ENCODE measurements at places on chromosomes 5 and 9.

- DNase-seq: no peak
Observed at GRCh38 chr5:179266291-179267070, 78.8 kb downstream of the ADAMTS2 start.

DNA sequence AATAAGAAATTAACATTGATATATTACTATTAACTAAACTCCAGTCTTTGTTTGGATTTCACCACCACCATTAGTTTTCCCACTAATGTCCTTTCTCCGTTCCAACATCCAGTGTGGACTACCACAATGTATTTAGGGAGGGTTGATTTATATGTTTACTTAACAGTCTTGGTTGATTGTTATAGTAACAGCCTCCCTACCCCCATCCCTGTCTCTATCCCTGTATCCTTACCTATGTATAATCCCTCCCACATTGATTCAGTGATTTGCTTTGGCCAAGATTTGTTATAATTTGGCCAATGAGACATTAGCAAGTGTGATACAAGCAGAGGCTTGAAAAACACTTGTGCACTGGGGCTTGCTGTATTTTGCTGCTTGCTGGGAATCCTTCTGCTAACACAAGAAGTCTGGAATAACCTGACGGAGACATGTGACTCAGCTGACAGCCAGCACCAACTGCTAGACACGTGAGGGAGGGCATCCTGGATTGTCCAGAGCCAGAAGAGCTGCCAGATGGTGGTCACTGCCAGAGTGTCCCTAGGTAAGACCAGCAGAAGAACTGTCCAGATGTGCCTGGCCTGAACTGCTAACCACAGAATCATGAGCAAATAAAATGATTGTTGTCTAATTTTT is 51.2 kb upstream of the TCF7 start:
- DNase-seq: no peak

- DNase-seq: no peak
Observed at GRCh38 chr5:164934039-164934438, 1428.6 kb downstream of the MAT2B start.

DNA sequence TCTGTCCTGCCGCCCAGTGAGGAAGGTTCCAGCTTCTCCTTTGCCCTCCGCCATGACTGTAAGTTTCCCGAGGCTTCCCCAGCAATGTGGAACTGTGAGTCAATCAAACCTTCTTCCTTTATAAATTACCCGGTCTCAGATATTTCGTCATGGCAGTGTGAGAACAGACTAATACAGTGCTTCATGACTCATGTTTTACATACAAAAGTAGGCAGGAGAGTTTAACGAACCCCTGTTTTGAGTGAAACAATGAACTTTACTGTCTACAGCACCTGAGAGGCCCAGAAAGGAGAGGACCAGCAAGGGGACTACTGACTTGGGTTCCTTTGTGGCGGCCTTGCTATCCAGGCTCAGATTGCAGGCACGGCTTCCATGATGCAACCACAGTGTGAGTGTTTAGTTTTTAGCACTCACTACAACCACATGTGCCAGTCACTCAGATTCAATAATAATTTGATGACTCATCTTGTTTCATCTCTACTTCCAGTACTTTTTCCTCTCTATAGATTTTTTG is 139.1 kb upstream of the CLINT1 start:
- DNase-seq: no peak

DNA sequence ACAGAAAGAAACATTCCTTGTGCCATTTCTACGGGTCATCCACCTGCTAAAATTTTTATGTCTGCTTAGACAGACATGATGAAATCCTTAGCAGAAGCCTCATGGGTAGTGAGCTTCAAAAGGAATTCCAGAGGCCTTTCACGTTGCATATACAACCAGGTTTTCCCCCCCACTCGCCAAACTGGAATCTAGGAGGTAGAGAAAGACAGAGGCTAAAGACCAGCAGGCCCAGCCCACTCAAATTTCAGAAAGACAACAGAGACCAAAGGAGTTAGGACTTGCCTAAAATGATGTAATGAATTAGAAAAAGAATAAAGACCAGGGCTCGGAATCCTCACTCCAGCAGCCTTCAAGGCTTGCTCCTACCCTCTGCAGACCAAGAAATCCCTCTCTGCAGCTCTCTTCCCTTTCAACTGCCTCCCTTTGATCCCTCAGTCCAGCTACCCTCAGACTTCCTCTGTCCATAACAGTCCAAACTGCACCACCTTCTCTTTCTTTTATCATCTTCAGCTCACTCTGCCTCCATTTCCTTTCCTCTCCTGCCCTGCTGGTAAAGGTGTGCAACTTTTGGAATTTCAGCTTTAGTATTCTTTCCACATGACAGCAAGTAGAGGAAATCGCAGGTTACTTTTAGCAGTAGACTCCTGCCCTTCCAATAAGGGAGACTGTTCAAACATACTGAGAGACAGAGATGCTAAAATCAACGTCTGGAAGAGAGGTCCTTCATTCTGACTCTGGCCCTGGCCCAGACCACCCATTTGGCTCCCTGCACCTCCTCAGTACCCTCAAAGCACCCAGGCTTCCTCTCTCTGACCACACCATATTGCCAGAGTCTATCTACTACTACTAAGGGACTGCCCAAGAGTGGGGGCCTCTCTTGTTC is 8.9 kb downstream of the B4GALT1 start:
- DNase-seq: no peak

DNA sequence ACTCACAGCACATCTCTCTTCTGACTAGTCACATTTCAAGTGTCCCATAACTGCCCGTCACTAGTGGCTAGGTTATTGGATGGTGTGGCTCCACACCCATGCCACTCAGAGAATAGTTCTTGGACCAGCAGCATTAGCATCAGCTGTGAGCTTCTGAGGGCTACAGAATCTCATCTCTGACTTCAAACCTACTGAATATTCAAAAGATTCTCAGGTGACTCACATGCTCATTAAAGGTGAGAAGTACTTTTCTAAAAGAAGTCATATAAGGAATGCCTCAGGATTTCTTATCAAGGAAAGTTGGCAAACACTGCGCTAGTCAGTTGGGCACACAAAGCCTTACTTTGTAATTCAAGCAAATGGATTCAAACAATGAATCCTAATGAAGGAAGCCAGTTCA is 305.0 kb upstream of the CDH12 start:
- no peak for DNase-seq

DNA sequence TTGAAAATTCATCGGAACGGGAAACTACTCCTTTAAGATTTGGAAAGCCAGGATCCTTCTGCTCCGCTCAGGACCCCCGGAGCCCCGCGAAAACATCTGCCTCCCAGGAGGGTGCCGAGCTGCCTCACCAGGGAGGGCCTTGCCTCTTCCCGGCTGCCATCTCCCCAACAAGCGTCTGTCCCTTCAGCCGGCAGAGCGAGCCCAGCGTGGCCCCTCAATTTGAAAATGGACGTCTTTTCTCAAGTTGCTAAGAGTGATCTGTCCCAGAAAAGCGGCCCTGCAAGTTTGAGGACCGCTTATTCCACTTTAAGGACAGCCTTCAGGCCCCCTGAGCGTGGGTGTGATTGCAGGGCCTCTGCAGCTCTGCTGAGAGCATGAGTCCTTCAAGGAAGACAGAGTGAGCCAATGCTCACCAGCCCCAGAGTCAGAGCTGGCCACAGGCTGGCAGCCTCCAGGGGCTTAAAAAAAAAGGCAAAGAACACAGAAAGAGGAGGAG is 101.3 kb downstream of the PHF2 start:
- DNase-seq: no peak

GRCh38 chr9:35254237-35254636 is 92.4 kb downstream of the UNC13B start:
- DNase-seq: no peak

DNA sequence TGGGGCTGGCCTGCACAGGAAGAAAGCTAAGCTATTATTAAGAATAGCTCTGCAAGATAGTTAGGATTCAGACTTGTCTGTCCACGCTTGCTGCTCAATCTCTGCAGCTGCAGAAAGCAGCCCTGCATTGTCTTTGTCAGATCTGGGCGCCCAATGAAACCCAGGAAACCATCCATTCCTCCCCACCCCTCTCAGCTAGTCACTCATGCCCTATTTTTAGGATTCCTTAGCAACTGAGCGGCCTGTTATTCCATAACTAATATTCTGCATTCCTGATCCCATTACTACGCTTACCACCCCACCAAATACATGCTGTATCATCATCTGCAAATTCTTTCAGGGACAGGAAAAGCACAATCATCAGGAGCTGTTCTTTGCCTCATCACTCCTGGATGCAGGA is 52.9 kb upstream of the APC start:
- no peak for DNase-seq

DNA sequence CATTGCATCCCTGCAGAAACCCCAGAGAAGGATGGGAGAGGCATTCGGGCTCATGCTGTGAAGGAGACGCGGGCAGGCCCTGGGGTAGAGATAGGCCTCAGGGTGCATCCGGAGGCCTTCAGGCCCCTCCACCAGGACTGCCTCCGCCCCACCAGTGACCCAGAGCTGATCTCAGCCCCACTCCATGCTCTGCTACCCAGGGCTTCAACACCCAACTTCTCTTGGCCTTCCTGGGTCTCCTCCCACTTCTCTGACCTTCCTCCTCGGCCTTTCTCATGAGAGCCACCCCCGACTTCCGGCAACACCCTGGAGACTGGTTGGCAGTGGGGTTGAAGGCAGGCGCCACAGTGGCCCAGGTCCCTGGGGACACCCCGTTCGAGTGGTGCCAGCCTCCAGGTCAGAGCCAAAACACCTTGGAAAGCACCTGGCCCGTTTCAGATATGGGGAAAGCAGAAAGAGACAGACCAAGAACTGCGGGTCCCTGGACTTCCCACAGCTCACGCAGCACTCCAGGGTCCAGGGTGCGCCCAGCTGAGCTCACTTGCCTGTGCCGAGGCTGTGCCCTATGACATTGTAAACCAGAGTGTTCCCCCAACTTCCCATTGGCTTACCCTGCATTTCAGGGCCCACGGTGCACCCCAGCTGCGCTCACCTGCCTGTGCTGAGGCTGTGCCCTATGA is 65.1 kb upstream of the OLFM1 start:
- DNase-seq: no peak

DNA sequence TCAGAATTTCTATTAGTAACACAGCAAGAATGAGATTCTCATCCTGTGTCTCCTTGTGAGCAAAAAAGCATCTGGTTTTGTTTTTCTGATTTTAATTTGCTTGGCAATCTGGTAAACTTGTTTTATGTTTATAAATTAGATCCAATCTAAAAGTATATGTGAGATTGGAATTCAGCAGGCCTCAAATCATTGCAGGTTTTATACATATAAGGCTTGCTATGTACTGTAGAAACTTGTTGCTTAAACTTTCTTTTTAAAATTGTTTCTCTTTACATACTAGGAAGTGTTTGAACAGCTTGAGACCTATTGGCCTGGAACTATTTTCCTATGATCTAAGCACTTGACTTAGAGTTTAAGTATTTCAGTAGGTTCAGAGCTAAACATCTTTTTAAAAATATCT is 1037.8 kb downstream of the NR2F1-AS1 start:
- DNase-seq: no peak

GRCh38 chr9:115951977-115952376 is 201.6 kb upstream of the PAPPA start:
- no peak for DNase-seq

- no peak for DNase-seq
Observed at GRCh38 chr9:121199921-121200320, 1.7 kb downstream of the RAB14 start.

GRCh38 chr5:68534131-68534940 is 318.8 kb downstream of the PIK3R1 start:
- no peak for DNase-seq

DNA sequence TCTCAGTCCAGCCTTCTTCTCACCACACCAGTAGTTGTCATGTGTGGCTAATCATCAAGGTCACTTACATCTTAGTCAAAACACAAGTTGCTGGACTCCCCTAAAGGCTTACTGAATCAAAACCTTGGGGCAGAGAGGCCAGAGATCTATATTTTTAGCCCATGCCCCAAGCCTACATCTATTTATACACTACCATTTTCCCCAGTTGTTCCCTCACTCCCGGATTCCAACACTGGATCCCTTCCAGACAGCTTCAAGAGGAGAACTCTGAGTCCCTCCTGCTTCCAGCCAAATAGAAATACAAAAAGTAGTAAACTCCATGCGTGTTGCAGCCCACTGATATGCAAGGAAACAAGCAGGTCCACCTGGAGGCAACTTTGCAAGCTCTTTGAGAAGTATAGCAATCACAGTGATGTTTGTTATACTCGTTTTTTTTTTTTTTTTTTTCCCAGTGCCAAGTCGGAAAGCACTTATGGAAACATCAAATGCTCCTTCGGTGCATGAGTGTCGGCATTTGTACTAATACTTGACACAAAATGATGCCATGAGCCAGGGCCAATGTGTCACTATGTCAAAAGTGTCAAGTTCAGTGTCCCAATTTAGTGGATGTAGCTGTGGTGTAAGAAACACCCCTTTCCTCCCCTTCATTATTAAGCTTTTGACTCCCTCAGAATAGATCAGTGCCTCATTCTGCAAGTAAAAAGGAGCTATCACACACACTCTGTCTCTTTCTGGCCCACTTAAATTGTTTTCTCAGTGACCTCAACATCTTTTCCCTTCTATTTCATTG is 594.2 kb upstream of the SGCD start:
- no peak for DNase-seq

DNA sequence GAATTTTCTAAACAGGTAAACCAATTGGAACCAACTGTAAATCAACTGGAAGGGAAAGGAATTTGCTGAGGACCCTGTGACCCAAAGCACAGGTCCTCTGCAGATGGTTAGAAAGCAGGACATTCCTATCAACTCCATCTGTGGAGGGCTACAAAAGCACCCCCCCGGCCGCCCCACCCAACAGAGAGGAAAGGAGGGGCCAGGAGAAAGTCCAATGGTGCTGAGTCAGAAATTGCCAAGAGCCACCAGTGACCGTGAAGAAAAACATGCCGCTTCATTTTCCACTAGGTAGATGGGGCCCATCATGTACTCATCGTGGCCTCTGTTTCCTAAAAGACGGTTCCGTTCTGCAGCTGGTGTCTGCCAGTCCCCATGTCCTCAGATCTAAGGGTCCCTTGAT is 66.3 kb downstream of the RAPGEF1 start:
- no peak for DNase-seq

DNA sequence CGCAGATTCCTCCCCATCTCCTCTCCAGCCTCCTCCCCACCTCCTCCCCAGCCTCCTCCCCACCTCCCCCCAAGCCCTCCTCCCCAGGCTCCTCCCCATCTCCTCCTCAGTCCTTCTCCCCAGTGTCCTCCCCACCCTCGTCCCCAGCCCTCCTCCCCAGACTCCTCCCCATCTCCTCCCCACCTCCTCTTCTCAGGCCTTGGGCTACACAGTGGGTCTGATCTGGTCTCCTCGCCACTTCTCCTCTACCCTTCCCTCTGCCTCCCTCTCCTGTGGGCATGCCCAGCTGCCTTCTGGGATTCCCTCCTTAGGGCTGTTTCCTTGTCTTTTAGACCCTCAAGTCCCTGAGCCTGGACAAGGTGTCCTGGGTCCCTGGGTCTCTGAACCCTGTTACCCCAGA is 28.3 kb downstream of the CXXC5 start:
- no peak for DNase-seq

All from T-helper 17 cell (primary cell).